Fibroblast of the conjunctiva (primary cell): ENCODE measurements at places on chromosomes 4 and X.
A peak's percentile ranks its signal among the peaks of the same experiment; 100 is the strongest.

DNA sequence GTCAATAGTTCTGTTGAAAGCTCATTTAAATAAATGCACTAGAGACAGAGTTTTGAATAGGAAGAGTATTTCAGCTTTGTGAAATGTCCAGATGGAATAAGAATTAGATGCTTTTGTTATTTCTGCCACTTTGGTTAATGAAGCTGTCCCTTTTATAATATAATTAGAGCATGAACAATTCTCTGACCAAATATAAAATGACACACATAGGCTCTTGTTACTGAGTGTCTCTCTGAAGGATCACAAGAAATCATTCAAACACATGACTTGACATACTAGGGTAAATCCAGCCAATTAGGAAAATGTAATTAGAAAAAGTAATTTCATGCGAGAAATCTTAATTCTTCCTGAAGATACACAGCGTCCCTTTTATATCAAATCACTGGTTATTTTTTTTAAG is 68.4 kb upstream of the DDIT4L start:
- DNase-seq: no peak

- DNase-seq: peak; percentile 71
These were observed 13.7 kb downstream of the BCORL1 start for GRCh38 chrX:129996120-129996519.

DNA sequence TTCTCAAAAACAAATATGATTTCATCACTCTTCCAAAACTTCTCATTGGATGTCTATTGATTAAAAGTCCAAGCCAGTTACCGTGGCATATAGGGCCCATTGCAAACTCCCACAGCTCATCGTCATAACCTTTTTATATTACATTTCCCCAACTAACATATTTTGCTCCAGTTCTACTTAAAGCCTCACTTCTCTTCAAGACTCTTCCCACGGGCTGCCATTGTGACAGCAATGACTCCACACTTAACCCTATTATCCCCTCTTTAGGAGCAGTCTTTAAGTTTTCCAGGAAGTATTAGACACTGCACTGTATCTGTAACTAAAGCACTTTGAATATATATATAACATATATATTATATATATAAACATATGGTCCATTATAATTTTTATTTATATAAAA is 44.5 kb downstream of the DTHD1 start:
- no peak for DNase-seq

GRCh38 chr4:169818063-169818679 is 60.4 kb upstream of the HPF1 start:
- DNase-seq: no peak

DNA sequence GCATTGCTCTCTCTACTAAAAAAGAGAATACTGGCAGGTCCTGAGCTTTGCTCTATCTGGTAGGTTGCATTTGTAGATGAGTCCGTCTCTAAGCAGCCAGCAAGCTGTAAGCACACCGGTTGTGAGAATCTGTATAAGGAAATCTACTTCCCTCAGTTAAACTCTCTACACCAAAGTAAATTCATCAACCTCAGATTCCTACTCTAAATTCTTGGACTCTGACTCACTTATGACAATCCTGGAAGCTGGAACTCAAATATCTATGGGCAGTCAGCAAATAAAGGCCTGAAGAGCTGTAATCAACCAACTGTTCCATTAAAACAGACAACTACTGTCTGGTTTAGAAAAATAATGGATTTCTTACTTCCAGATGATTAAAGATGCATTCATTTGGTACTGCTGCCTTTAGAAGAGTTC is 37.9 kb downstream of the FAT1 start:
- peak; percentile 26 for DNase-seq

- DNase-seq: no peak
These were observed 13.1 kb upstream of the ACOT9 start for GRCh38 chrX:23756165-23756564.

GRCh38 chr4:104942990-104943743 is 203.5 kb upstream of the TET2 start:
- no peak for DNase-seq

DNA sequence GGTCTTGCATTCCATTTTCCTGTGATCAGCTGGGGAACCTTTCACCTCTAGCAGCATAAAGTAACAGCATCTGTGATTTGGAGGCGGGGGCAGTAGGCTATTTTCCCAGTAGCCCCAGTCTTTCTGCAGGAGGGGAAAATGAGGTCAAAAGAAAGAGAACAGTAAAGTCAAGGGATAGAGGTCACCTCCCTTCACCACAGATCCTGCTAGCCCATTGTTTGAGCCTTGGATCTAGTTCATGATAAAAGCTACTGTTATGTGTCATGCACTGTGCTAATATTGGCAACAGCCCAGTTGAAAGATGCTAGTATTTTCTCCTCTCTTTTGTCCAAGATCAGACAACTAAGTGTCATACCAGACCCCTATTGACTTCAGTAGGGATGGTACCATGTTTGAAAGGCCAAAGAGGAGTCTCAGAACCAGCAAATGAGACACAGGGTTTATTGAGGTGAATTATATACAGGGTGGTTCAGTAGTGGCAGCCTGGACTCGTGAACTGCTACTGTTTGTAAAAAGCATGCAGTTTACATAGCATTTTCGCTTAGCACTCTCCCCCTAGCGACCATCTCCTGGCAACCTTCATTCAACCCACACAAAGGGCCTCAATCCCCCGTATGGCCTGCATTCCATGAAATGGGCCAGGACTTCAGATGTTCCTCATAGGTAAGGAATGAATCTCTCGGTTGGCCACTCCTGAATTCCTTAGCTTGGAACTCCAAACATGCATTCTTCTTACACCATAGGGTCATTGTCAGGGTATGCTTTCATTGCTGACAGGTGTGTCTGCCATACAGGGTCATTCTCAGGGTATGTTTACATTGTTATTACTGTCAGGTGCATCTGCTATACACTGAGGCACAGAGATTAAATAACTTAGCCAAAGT is 170.0 kb upstream of the FRMPD4 start:
- DNase-seq: no peak

DNA sequence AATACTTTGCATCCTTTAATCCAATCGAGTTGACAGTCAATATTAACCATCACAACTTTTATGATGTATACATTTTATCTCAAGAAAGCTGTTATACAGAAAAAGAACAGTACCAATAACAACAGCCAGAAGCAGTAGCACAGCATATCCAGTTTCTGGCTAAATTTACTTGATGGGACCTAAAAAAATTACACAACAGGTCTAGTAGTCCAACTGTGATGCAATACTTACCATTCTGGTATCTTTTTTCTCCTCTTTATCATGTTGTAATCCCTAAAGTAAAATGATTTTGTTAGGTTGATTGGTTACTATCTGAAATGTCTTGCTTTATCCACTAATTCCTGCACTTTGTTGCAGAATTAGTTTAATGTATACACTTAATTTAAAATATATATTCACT is 1150.6 kb downstream of the FAT4 start:
- DNase-seq: no peak

GRCh38 chrX:5733501-5733900 is 495.2 kb downstream of the NLGN4X start:
- no peak for DNase-seq

DNA sequence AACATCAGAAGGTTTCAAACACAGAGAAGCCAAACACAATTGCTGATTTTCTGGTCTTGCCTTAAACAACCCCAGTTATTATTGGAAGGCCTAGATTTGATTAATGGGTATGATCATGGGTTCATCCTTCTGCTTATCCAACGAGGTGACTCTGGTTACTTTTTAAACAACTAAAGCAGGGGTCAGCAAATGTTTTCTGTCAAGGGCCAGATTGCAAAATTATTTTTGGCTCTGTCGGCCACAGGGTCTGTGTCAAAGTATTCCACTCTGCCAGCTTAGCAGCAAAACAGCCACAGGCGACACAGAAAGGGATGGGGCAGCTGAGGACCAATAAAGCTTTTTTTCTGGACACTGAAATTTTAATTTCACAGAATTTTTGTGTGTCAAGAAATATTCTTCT is 249.1 kb upstream of the STS start:
- DNase-seq: no peak

- DNase-seq: no peak
These were observed 28.6 kb upstream of the LSM6 start for GRCh38 chr4:146146918-146147317.

- peak; percentile 50 for DNase-seq
These were observed 5.6 kb downstream of the SEPTIN11 start for GRCh38 chr4:76955182-76955581.

DNA sequence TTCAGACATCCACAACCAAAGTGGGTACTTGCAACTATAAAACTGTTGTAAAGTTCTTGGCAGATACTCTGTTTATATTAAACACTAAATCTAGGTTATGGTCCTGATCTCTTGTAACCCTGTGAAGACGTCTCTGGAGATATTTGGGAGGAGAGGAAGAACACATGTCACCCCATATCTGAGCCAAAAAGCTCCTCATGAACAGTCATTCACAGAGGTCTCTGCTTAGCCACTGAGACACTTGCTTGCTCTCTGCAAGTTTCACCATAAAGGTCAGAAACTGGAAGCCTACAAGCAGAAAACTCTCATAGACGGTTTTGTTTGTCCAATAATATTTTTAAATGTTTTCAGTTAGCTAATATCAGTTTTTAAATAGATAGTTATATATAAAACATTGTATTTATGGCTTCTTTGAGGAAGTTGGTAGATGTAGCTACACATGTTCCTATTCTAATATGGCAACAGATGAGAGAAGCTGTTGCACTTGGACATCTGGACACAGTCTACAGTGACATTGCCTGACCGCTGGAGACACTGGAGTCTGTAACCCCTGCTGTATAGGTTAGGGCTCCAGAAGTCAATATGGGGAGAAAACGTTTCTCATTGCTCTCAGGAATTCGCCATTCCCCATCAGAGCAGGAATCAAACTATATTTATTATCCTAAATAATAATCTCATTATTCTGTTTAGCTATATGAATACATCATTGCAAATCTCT is 73.6 kb downstream of the C4orf46 start:
- DNase-seq: no peak

GRCh38 chr4:84691170-84691691 is 108.3 kb downstream of the CDS1 start:
- peak; percentile 88 for DNase-seq

GRCh38 chrX:38578167-38578566 is 16.8 kb downstream of the TSPAN7 start:
- no peak for DNase-seq

DNA sequence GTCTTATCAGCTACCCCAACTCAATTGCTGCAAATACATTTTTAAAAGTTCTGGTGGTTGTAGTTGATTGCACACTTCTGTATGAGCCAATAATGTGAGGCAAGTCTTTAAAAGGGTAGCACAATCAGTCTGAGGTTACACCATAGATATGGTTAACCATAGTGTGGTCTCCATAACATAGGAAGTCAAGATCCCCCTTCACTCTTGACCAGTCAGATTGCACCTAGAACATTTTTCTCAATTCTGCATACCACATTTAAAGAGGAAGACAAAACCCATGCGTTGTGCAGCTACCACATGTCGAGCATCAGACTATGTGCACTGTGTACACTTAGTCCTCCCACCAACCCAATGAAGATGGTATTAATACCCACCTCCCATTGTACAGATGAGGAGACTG is 26.5 kb upstream of the CYBB start:
- DNase-seq: no peak

GRCh38 chr4:55345054-55345453 is 988 bp upstream of the SRD5A3 start:
- no peak for DNase-seq

GRCh38 chrX:64192040-64192439 is 13.5 kb downstream of the AMER1 start:
- DNase-seq: no peak

DNA sequence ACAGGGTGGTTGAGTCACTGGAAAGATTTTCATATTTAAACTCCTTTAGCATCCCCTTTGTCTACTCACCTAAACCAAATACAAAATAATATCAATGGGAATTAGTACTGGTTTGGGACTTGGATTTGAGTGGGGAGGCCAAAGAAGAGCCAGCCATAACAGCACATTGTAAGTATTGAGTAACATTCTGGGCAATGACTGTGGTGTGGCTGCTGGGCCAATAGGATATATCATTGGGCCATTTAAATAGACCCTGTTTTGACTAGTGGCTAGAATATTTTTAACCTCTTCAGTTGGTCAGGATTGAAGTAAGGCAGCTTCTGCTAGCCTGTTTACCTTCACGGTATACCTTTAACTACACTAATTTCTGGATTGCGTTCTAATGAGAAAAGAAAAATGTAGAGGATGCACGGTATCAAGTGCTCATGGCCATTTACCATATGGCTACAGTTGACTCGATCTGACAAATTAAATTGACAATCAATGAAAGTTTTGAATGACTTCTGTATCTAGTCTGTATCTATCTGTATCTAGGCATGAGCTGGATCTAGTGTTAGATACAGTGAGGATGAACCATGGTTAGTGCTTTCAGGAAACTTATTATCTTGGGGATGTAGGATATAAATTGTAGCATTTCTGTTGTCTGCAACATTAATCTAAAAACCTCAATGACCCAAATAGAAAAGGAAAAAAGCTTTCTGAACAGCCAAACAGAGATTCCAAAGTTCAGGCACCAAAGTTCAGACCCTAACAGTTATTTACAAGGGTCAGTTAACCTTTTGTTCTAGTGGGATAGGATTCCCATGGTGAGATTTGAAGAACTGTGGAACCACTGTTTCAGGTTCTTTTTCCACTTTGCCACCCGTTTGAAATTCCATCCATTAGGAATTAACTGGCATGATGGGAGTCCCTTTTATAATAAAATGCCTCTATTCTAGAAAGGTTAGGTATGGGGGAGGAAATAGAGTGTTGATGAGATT is 6.8 kb upstream of the ALB start:
- DNase-seq: no peak

DNA sequence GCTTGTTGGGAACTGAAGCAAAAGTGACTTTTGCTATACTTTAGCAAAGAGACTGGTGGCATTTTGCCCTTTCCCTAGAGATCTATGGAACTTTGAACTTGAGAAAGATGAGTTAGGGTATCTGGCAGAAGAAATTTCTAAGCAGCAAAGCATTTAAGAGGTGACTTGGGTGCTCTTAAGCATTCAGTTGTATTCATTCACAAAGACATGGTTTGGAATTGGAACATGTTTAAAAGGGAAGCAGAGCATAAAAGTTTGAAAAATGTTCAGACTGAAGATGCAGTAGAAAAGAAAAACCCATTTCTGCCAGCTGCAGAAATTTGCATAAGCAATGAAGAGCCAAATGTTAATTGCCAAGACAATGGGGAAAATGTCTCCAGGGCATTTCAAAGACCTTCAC is 21.6 kb downstream of the AIMP1 start:
- DNase-seq: no peak

GRCh38 chr4:71107726-71108125 is 114.3 kb downstream of the DCK start:
- no peak for DNase-seq

- no peak for DNase-seq
These were observed 287.8 kb downstream of the ZNF674 start for GRCh38 chrX:46257451-46257879.

DNA sequence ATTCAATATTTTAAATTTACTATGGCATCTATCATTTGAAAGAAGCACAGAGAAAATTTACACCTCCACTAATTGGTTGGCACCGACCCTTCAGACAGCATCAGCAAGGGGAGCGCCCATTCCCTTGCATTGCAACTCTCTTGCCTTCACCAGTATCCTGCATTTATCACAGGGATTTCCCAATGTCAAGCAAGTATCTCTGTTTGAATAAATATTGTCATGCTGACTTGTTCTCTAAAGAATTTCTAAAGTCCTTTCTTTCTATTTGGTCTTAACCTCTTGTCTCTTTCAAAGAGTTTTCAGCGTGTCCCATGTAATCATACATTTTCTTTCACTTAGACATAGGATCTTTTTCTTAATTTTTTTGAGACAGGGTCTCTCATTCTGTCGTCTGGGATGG is 10.4 kb downstream of the DCTD start:
- no peak for DNase-seq
